Upper lobe of left lung (tissue), 6 donors: ENCODE measurements at places on chromosomes 16 and 17. TPM values are rescaled to one million over a fixed set of nuclear protein-coding genes. Genes with fewer than 3 reads are reported as not detected.

GRCh38 chr16:60151987-60152386 is 1417.9 kb upstream of the GOT2 start:
- no peaks in the 10 kb centered on the region for H3K27me3 ChIP-seq
- H3K4me1 ChIP-seq = no peaks in the 10 kb centered on the region
- DNase-seq = no peak
- H3K27ac ChIP-seq = no peak overlapping the region

The PRSS27 gene
- total RNA-seq = 1.5 TPM

- H3K4me1 ChIP-seq = peaks cover 38% of the 10 kb centered on the region
- no peaks in the 10 kb centered on the region for H3K36me3 ChIP-seq
- DNase-seq = peak; percentile 73
- H3K27me3 ChIP-seq = no peaks in the 10 kb centered on the region
Observed at GRCh38 chr17:83200231-83200699, 120.9 kb downstream of the METRNL start.

The TP53TG3D gene
- total RNA-seq = 0.54 TPM

DNA sequence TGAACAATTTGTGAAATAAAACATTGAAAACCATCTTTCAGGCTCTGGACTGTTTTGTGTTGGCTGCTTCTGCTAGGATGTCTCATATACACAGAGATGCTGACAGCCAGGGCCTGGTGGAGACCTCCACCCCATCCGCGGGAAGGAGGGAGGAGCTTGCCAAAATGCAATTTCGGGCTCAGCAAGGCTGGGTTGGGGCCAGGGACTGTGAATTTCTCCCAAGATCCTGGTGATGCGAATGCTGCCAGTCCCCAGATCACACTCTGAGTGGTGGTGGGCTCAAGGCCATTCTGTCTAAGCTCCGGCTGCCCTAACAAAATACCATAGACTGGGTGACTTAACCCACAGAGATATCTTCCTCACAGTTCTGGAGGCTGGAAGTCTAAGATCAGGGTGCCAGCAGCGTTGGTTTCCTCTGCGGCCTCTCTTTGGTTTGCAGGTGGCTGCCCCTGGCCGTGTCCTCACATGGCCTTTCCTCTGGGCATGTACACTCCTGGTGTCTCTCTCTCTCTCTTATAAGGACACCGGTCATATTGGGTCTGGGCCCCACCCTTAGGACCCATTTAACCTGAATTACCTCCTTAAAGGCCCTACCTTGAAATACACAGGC is 89.8 kb downstream of the CRISPLD2 start:
- H3K36me3 ChIP-seq = no peaks in the 10 kb centered on the region
- H3K27me3 ChIP-seq = no peaks in the 10 kb centered on the region
- peak overlapping the region; percentile 78 for H3K27ac ChIP-seq

The ABCC3 gene
- 49.8 TPM for total RNA-seq

- peak overlapping the region; percentile 39 for H3K27ac ChIP-seq
- peak; percentile 54 for DNase-seq
- H3K27me3 ChIP-seq = no peaks in the 10 kb centered on the region
- peaks cover 24% of the 10 kb centered on the region for H3K4me1 ChIP-seq
Observed at GRCh38 chr17:64599187-64599676, 62.9 kb downstream of the SMURF2 start.

- peaks cover 36% of the 10 kb centered on the region for H3K4me1 ChIP-seq
- no peaks in the 10 kb centered on the region for H3K36me3 ChIP-seq
- no peaks in the 10 kb centered on the region for H3K27me3 ChIP-seq
- DNase-seq = no peak
Observed at GRCh38 chr16:67716097-67716496, 3.0 kb downstream of the GFOD2 start.

- H3K4me1 ChIP-seq = peaks cover under 1% of the 10 kb centered on the region
- no peak overlapping the region for H3K27ac ChIP-seq
- H3K4me3 ChIP-seq = no peak overlapping the region
- no peak for DNase-seq
- H3K27me3 ChIP-seq = no peaks in the 10 kb centered on the region
Observed at GRCh38 chr17:4087911-4088693, 54.7 kb downstream of the ZZEF1 start.

The ABCA8 gene
- total RNA-seq = 36.6 TPM

DNA sequence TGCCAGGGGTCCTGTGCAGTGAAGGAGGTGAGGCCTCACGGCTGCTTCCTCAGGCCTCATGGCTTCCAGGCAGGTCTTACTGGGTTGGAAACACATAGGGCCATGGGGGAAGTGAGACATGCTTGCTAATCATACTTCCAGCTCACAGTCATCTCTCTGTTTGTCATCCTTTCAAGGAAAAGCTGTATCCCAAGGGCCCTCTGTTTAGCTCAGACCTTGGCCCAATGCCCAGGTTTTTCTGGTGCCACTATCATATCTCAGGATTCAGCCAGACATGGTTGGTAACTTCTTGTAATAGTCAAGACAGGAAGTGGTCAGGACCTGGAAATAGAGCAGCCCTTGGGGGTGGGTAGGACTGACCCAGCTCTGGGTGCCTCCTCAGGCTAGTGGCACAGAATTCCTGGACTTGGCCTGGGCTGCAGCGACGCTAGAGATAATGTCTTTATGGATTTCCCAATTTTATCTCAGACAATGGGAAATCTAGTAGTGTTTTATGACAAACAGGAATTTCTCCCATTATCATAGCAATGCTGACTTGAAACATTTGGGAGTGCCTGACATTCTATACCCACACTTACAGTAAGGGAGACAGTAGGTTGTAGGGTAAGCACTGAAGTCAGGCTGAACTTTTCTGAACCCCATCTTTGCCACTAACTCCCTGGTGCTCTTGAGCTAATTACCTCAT is 13.5 kb upstream of the ITGB3 start:
- no peaks in the 10 kb centered on the region for H3K27me3 ChIP-seq
- H3K4me1 ChIP-seq = peaks cover 12% of the 10 kb centered on the region
- no peaks in the 10 kb centered on the region for H3K36me3 ChIP-seq
- H3K4me3 ChIP-seq = no peak overlapping the region
- DNase-seq = peak; percentile 70
- H3K27ac ChIP-seq = peak overlapping the region; percentile 75

The MIEF2 gene
- total RNA-seq = 25.1 TPM

The MYCBPAP gene
- 5.4 TPM for total RNA-seq

GRCh38 chr16:78895681-78896080 is 704.9 kb downstream of the MAF start:
- no peaks in the 10 kb centered on the region for H3K36me3 ChIP-seq
- H3K27me3 ChIP-seq = no peaks in the 10 kb centered on the region
- H3K4me1 ChIP-seq = no peaks in the 10 kb centered on the region
- H3K4me3 ChIP-seq = no peak overlapping the region
- no peak for DNase-seq

- H3K27me3 ChIP-seq = no peaks in the 10 kb centered on the region
- H3K27ac ChIP-seq = no peak overlapping the region
- H3K4me1 ChIP-seq = peaks cover 14% of the 10 kb centered on the region
- no peaks in the 10 kb centered on the region for H3K36me3 ChIP-seq
- DNase-seq = no peak
- no peak overlapping the region for H3K4me3 ChIP-seq
Observed at GRCh38 chr17:45334701-45335677, 18.2 kb upstream of the MAP3K14 start.

The SLC6A2 gene
- total RNA-seq = not detected

The MRM3 gene
- 13.6 TPM for total RNA-seq

DNA sequence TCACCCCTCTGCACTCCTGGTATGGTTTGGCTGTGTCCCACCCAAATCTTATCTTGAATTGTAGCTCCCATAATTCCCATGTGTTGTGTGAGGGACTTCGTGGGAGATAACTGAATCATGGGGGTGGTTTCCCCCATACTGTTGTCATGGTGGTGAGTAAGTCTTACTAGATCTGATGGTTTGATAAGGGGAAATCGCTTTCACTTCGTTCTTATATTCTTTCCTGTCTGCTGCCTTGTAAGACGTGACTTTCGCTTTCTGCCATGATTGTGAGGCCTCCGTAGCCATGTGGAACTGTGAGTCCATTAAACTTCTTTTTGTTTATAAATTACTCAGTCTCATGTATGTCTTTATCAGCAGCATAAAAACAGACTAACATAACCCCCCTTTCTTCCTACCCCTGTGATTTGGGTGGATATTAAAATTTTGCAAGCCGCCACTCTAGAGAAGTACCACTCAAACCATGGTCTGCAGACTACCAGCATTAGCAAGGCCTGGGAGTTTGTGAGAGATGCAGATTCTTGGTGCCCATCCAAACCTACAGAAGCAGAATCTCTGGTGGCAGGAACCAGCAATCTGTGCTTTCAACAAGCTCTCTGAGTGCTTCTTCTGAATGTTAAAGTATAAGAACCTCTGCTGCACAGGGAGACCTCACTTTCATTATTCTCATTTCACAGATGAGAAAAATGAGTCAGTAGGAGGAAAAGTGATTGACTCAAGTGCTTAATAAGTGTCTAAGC is 999.5 kb upstream of the EEF2KMT start:
- no peaks in the 10 kb centered on the region for H3K4me1 ChIP-seq
- no peak overlapping the region for H3K27ac ChIP-seq
- no peak for DNase-seq
- H3K4me3 ChIP-seq = no peak overlapping the region

The NPIPB5 gene
- total RNA-seq = 161 TPM

- H3K27ac ChIP-seq = peak overlapping the region; percentile 46
- peak; percentile 99 for DNase-seq
- no peaks in the 10 kb centered on the region for H3K36me3 ChIP-seq
- H3K4me1 ChIP-seq = peaks cover 45% of the 10 kb centered on the region
- peak overlapping the region; percentile 65 for H3K4me3 ChIP-seq
- peaks cover 5% of the 10 kb centered on the region for H3K27me3 ChIP-seq
Observed at GRCh38 chr17:31487648-31488263, 96.3 kb downstream of the RAB11FIP4 start.

DNA sequence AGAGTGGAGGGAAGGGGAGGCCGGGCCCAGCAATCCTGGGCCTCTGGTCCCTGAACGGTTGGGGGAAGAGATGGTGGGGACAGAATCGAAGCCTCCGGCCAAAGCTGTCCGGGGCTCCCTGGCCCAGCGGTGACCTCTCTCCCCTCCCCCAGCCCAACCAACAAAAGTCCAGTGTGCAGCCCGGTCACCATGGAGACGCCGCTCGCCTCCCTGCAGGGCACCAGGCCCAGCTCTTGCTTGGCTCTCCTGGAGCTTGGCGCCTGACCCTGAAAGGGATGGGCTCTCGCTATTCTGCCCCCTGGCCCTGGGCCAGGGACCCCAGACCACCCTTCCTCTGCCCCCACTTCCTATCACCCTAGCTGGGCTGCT is 1.3 kb downstream of the METRN start:
- H3K27me3 ChIP-seq = no peaks in the 10 kb centered on the region
- no peaks in the 10 kb centered on the region for H3K36me3 ChIP-seq
- no peak overlapping the region for H3K27ac ChIP-seq
- DNase-seq = peak; percentile 68
- H3K4me3 ChIP-seq = peak overlapping the region; percentile 86

DNA sequence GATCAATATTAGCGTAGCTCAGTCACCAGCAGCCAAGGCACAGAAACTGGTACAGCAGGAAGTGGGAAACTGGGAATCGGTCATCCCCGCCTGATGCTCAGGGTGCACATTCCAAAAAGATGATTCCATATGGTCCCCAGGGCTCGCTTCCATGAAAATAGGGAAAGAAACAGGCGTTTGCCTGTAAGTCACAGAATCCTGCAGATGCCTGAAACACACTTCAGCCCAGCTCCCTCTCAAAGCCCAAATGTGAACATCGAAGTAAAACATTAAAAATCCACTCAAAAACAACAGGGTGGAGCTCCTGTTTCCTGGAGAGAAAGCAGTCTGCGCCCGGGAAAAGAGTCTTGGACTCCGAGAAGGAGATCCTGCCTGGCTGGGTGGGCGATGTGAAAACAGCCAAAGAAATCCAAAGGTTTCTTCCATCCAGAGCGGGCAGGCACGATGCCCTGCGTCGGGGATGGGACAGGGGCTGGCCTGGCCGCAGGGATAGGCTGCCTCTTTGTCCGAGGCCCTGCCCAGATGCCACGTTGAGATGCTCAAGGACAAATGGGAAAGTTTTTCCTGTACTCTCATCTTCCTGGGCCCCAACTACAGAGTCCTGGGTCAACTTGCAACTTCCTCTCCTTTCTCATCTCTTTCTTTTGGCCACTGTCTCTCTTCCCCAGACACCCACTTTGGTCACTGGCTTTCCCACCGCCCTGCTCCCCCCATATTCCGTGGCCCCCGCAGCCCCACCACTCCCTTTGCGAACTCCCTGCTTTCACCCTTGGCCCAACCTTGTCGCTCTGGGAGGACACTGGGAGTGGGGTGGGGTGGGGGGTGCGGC is 743 bp downstream of the WIPI1 start:
- H3K27ac ChIP-seq = peak overlapping the region; percentile 92
- no peaks in the 10 kb centered on the region for H3K27me3 ChIP-seq
- peaks cover 40% of the 10 kb centered on the region for H3K4me1 ChIP-seq
- peak overlapping the region; percentile 71 for H3K4me3 ChIP-seq

DNA sequence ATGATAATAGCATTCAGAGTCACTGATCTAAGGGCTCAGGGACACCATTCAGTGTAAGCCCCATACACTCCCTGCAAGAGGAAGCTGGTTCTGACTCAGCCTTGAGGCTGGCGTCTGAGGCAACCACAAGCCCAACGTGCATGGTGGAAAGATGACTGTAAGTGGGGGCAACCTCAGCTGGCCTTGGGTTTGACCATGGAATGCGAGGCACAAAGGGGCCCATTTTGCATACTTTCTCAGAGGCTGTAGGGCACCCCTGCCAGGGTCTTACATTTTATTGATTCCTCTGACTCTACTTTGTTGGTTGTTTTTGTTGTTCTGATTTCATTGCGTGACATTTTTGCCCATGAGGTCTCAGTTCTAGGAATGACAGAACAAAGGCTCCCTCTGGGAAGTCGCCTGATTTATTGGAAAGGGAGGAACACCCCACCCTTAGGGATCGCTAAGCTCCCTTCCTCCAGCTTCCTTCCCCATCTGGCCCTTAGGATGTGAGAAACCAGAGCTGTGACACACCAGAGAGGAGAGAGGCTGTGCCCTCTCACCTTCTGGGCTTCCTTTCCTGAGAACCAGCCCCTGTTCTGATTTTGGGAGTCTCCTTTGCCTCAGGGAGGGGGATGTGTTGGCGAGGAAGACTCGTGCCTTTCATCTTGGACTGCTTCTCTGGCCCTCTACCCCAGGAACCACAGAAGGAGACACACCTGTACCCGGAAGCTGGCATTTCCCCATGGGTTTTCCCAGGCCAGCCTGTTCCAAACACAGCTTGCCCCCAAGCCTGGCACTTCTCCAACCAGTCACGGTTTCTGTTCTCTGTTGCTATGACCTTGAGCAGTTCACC is 5.6 kb upstream of the CIITA start:
- H3K27ac ChIP-seq = peak overlapping the region; percentile 79
- H3K4me1 ChIP-seq = peaks cover 48% of the 10 kb centered on the region
- no peak for DNase-seq
- H3K36me3 ChIP-seq = no peaks in the 10 kb centered on the region

The GDPD1 gene
- total RNA-seq = 2.9 TPM

The CCL4L2 gene
- 12.6 TPM for total RNA-seq

GRCh38 chr17:18951941-18952842 is at the start of gene SLC5A10:
TSS of gene SLC5A10 (plus strand) at chr17:18952165. CDS start at chr17:18952206, 41 bp downstream.
- H3K27ac ChIP-seq = no peak within 1 kb of the TSS
- H3K36me3 ChIP-seq = no peaks in the 10 kb centered on the region
- DNase-seq = no peak
- no peak within 1 kb of the TSS for H3K4me3 ChIP-seq
- no peaks in the 10 kb centered on the region for H3K4me1 ChIP-seq
- H3K27me3 ChIP-seq = no peaks in the 10 kb centered on the region
